Naive B cell (primary cell): ENCODE measurements at places on chromosomes 12 and 14. TPM values are rescaled to one million over a fixed set of nuclear protein-coding genes. Genes with fewer than 3 reads are reported as not detected.

- H3K4me1 ChIP-seq = peaks cover 4% of the 10 kb centered on the region
- H3K27ac ChIP-seq = no peak overlapping the region
- no peak overlapping the region for H3K4me3 ChIP-seq
- DNase-seq = no peak
- no peaks in the 10 kb centered on the region for H3K36me3 ChIP-seq
These were observed 7.1 kb downstream of the NUAK1 start for GRCh38 chr12:106131676-106132075.

DNA sequence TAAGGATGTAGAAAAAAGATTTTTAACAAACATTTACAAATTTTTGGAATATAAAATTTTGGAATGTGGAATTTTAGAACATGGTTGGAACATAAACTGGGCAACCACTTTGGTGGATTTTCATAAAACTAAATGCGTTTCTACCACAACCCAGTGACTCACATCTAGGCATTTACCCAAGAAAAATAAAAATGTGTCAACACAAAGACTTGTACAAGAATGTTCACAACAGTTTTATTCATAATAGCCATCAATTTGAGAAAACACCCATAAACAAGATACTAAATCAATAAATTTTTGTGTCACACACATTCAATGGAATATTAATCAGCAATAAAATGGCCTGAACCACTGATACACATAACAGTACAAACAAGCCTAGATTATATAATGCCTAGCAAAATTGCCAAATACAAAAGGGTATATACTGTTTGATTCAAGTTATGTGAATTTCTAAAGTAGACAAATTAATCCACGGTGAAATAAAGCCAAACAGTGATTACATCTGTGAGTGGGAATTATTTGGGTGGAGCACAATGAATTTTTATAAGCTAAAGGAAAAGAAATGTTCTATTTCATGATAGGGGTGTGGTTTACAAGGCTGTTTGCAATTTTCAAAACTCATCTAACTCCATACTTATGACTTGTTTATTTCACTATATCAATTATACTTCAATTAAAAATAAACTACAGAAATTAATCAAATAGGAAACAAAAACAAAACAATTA is 415.2 kb upstream of the OR4E1 start:
- H3K27ac ChIP-seq = no peak overlapping the region
- peaks cover 50% of the 10 kb centered on the region for H3K27me3 ChIP-seq
- no peaks in the 10 kb centered on the region for H3K36me3 ChIP-seq
- DNase-seq = no peak
- H3K4me1 ChIP-seq = peaks cover 3% of the 10 kb centered on the region
- no peak overlapping the region for H3K4me3 ChIP-seq

DNA sequence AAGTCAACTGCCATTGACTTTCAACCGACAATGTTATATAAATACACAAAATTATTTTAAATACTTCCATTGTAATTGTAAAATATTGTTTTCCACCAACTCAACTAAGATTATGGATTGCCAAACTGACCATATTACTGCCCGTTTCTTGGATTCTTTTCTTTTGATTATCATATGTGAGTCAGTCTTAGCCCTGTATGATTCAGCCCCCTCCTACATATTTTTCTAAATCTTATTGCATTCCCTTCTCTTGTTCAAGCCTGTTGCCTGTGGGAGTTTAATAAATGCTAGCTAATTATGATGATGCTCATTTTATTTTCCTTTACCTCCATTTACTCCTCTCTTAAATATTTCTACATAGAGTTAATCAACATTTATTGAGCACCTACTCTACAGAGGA is 6.8 kb downstream of the RASSF9 start:
- no peak overlapping the region for H3K27ac ChIP-seq
- no peaks in the 10 kb centered on the region for H3K27me3 ChIP-seq
- no peak for DNase-seq
- H3K4me3 ChIP-seq = no peak overlapping the region

- DNase-seq = no peak
- H3K36me3 ChIP-seq = peaks cover 16% of the 10 kb centered on the region
- no peaks in the 10 kb centered on the region for H3K27me3 ChIP-seq
- no peak overlapping the region for H3K27ac ChIP-seq
- no peak overlapping the region for H3K4me3 ChIP-seq
- peaks cover 55% of the 10 kb centered on the region for H3K4me1 ChIP-seq
These were observed 4.5 kb downstream of the DDX47 start for GRCh38 chr12:12817616-12818015.

SLC25A47 gene
- polyA plus RNA-seq = not detected

DNA sequence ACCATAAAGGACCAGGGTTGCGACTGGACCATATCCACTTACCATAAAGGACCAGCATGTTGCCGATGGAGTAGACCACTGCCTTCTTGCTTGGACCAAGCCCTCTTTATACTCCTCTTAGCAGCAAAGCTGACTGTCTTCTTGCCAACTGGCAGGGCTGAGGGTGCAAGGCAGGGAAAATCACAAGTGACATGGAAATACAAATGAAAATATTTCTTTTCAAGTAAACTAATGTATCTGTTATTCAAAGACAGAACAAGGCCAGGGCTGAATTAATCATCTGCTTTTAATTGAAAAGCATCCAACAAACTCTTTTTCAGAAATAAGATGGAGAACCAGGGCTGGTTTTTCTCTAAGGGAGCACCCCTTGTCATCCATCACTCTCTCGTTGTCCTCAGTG is at the start of gene CELA1:
Gene CELA1, minus strand, starts transcription at position 99 of the 400 bp plus-strand sequence. Its CDS starts 41 bp downstream, at position 58.
- peaks cover 59% of the 10 kb centered on the region for H3K4me1 ChIP-seq
- H3K27me3 ChIP-seq = no peaks in the 10 kb centered on the region
- H3K36me3 ChIP-seq = no peaks in the 10 kb centered on the region

SRP54 gene
- polyA plus RNA-seq = 16.8 TPM
